ENCODE measurements at places on chromosomes 11 and 22. TPM values are rescaled to one million over a fixed set of nuclear protein-coding genes. Genes with fewer than 3 reads are reported as not detected.

Gene OR52H1
- 0.65 TPM for total RNA-seq

Gene SLC17A6
- total RNA-seq: not detected

Gene LARGE1
- 4.6 TPM for total RNA-seq

Gene OR8B4
- total RNA-seq: not detected

Gene APOA4
- not detected for total RNA-seq

Gene OR51E2
- total RNA-seq: not detected

Gene ZNF214
- 0.76 TPM for total RNA-seq

Gene IGLL1
- not detected for total RNA-seq
